ENCODE measurements at places on chromosomes 5 and 9. TPM values are rescaled to one million over a fixed set of nuclear protein-coding genes. Genes with fewer than 3 reads are reported as not detected.
A peak's percentile ranks its signal among the peaks of the same experiment; 100 is the strongest.

DNA sequence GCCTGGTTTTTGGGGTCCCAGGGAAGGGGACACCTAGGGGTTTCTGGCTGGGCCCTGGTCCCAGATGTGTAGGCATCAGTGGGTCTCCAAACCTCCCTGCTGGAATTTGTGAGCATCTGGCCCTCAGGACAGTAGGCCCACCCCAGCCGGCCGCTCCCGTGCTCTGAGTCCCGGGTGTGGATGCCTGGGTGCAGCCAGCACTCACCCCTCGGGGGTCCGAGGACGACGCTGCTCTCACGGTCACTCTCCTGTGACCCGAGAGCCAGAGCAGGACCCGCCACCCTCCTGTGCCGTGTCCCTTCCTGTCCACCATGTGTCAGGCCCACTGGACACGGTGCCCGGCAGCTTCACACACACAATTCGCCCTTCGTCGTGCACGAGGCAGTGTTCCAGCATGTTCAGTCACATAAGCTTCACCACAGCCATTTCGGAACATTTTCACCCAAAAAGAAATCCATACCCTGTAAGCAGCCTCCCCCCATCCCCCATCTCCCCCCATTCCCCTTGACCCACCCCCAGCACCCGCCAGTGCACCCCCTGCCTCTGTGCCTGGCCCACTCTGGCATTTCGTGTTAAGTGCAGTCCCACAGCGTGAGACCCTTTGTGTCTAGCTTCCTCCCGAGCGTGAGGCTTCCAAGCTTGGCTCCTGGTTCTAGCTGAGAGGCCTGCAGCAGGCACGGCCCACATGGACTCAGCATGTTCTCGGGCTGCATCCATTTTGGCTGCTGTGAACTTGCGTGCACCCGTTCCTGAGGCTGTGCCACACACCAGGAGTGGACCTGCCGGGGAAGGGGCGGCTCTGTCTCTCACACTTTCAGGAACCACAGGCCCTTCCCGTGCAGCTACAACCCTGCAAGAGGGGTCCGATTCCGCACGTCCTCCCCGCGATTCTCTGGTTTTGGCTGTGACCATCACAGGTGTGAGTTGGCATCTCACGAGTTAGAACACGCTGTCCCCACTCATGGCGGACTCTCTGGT, 40.5 kb downstream of the NKD2 start:
- no peak for DNase-seq

SPINK13 gene
- not detected for total RNA-seq

WNT8A gene
- not detected for total RNA-seq

GRCh38 chr5:74310386-74310785, 330.1 kb downstream of the ENC1 start:
- no peak for DNase-seq

FCHSD1 gene
- total RNA-seq, result 3.6 TPM

DNA sequence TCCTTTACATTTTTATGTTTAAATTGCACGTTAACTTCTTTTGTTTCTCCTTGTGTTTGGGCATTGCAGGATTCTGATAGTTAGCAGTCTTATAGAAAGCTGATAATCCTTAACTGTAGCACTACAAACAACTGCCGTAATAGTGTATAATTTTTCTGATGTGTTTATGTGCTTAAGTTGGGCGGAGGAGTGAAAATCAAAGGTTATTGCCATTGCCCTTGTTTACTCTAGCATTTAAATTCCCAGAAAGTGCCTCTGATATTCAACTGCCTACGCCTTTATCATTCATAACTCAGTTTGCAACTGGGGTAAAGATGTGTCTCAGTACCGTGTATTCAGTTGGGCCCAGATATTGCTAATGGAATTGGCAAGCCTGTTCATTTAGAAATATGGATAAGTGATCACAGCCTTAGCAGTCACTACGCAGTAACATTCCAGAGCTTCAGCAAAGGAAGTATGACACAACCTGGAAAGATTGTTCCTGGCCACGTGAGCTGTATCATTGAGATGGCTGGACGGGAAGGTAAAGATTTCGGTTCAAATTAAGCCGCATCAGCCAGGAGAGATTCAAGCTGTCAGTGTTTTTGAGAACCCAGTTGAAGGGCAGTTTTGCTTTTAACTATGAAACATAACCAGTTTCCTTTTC, 28.1 kb upstream of the LRRTM2 start:
- DNase-seq, result no peak

DNA sequence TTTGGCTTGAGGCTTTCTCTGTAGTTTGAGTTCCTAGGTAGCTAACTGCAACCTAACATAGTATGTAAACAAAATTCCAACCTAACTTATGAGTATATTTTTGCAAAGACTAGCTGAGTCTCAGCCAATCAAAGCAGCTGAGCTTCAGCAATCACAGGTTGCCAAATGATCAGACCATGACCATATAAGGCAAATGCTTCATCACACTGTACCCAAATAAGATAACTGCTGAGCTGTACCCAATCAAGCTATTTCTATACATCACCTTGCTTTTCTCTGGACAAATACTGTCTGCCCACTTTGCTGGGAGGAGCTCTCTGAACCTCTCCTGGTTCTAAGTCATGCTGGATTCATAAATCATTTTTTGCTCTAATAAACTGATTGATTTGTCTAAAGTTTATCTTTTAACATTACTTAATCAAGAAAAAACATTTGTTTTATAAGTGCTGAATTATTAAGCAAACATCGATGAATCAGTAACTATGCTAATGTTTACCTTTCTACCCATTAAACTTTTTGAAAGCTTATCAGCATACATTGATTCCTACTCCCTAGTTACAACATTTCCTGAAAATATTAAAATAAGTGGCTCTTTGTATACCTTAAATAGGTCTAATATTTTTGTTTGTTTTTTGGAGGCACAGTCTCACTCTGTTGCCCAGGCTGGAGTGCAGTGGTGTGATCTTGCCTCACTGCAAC, 129.7 kb upstream of the PCA3 start:
- DNase-seq, result peak; percentile 15

DNA sequence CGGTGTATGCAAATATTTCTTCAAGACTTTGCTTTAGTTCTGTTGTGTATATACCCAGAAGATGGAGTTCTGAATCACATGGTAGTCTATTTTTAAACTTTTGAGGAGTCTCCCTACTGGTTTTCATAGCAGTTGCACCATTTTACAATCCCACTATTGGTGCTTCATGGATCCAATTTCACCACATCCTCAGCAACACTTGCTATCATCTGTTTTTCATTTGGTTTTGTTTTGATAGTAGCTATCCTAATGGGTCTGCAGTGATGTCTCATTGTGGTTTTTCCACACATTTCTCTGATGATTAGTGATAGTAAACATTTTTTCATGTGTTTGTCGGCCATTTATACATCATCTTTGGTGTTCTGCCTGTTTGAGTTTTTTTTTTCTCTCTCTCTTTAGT, 1339.3 kb downstream of the EFNA5 start:
- DNase-seq, result no peak

DNA sequence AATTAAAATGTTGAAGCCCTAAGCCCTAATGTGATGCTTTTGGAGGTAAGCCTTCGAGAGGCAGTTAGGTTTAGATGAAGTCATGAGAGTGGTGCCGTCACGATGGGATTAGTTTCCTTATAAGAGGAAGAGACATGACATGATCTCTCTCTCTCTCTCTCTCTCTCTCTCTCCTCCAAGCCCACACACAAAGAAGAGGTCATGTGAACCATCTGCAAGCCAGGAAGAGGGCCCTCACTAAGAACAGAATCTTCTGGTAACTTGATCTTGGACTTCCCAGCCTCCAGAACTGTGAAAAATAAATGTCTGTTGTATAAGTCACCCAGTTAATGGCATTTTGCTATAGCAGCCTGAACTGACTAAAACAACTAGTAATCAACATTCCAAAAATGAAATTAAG, 175.5 kb downstream of the GNA14 start:
- no peak for DNase-seq
